Type B pancreatic cell (in vitro differentiated cells): ENCODE measurements at places on chromosomes 7 and 10.
A peak's percentile ranks its signal among the peaks of the same experiment; 100 is the strongest.

- DNase-seq: no peak
Measured at GRCh38 chr7:99244939-99245338, 27.7 kb upstream of the MYH16 start.

DNA sequence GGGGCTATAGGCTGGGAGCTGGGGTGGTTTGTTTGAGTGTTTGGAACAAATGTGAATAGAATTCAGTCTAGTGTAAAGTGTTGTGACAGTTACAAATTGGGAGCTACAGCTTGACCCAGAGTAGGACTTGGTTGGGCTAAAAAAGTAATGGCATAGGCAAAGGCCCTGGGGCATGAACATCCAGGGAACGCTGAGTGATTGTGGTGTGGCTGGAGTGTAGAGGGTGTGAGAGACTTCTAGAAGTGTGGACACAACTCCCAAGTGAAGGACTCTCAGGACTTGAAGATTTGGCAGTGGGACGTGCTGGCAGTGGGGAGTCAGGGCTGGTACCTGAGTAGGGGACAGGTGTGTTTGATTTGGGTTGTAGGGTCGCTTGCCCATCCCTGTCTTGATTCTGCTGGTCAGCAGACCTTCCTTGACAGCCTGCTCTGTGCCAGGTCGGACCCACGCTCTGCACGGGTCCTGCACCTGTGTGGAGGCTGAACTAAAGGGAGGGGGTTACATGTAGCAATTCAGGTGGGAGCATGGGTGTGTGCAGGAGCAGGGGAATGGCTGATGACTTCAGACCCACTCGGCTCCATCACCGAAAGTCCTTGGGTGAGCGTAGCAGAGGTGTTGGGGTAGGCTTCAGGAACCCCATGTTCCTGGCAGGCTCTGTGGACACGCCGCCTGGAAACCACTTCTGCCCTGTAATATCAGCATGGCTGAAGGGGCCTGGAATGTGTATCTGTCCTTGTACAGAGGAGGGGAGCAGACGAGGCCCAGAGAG lies 43.3 kb downstream of the ZMIZ1 start:
- DNase-seq: no peak

GRCh38 chr7:26185131-26185843 lies 15.3 kb downstream of the HNRNPA2B1 start:
- DNase-seq: no peak

- DNase-seq: peak; percentile 77
Measured at GRCh38 chr10:104824380-104825006, 183.4 kb downstream of the SORCS3 start.

DNA sequence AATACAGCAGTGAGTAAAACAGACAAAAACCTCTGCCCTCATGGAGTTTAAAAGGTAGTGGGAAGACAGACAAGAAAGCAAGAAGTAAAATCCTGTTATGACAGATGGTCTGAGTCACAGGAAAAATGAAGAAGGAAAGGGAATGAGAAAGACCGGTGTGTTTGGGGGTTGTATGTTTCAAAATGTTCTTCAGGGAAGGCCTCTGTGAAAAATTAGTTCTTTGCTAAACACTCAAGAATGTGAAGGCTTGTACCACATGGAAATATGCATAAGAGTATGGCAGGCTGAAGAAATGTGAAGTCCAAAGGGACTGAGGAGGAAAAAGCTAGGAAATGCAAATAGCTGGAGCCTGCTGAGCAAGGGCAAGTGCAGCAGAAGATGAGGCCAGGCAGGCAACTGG lies 315.9 kb upstream of the SEMA3A start:
- no peak for DNase-seq
